ENCODE measurements at places on chromosomes 13 and 19.

DNA sequence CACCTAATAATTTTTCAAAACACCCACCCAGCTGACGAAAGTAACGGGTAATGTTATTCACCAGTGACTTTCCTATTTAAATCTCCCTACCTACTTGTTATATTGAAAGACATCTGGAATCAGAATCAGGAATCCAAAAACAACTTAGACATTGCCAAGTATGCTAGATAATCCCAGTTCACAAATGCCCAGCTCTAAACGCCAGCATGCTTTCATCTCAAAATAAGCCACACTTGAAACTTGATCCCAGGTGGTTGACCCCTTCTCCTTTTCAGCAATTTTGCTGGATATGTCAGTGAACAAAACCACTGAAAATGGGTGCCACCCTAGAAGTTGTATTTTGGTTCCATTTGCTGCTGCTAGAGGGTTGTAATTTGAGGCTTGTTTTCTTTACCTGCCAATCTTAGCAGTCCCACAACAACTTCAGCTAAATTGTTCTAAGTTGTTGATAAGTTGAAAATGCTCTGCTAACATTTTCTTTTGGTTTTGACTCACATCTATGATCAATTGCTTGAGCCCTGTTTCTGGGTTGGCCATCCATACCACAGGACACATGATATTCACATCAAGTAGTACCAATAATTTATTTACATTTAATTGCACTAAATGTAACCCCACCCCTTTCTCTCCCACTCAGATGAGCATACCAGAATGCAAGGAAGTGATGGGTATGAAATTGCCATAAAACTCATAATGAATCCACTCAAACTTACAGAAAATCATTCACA lies 66.4 kb downstream of the DCT start:
- no peak for DNase-seq

GRCh38 chr19:48477698-48478338 lies 8.6 kb downstream of the CYTH2 start:
- no peak for DNase-seq

GRCh38 chr13:25756912-25757311 lies 294.9 kb downstream of the SHISA2 start:
- no peak for DNase-seq

DNA sequence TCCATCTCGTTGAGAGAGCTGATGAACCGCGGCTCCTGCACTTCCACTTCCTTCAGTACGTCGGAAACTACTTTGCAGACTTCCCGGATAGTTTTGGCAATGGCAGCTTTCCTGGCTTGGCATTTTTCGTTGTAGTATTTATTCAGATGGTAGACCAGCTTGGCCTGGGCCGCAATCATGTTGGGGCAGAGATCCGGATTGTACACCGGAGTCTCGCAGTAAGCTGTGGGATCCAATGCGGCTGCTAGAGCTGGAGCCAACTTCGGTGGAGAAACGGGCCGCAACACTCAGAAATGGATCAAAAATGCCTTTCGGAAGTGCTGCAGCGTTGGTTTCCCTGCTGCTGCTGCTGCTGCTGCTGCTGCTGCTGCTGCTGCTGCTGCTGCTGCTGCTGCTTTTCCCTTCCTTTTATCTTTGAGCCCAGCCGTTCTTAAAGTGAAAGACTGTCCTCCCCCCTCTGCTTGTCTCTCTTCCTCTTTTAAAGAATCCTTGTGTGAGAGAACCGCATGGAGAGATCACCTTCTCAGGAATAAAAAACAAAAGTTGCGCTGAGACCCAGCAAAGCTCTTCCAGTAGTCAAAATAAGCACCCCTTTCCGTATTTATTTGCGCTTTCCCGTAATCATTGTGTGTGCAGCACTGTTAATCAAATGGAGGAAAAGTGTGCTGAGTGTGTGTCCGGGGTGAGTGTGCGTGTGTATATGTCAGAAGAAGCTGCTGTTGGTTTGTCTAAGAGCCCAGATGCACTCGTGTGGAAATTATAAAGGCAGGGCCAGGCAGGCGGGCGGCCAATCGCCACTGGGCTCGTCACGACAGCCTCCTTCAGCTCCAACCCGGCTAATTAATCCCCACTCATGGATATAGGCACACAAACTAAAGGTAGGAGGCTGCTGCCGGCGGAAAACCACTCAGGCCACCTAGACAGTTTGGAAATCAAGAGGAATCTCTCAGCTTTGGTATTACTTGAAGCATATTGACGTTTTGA lies at the start of gene MAB21L1:
Gene MAB21L1 (minus strand): TSS at position 730 of the 984 bp plus-strand sequence. CDS start 551 bp downstream, at position 179.
- DNase-seq: no peak

- no peak for DNase-seq
Observed at GRCh38 chr13:98214008-98214643, 37.1 kb upstream of the RNF113B start.

DNA sequence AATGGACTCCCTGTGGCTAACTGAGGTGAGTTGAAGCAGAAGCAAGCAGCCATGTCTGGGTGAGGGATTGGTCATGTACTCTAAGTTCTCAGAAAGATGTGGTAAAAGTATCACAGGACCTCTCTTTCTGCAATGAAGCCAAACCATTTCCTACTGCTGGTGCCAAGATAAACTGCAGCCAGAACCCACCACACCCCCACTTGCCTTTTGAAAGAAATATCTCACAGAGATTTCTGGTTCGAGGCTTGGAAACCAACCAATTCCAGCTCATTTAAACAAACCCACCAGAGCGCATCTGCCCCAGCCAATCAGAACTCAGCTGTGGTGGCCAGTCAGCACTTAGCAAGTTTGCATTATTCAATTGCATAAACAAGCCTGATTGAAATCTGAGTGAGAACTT lies 204.5 kb upstream of the ATXN8OS start:
- no peak for DNase-seq

DNA sequence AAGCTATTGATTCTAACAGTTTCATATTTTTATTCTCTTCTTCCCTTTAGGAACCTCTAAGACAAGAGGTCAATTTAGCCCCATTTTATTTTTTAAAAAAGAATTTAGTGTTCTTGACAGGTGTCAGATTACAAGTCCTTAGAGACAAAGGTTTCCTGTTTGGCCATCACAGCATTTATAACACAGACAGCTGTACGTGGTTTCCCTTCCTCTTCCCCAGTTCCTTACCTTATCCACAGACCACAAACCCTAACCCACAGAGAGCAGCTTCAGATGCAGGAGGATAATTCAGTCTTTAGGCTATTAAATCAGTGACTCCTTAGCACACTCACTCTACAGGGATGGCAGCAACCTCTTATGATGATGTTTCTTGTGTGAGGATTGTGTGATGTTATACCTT lies 1210.1 kb downstream of the DIAPH3 start:
- DNase-seq: no peak

- DNase-seq: no peak
Observed at GRCh38 chr13:22961835-22962537, 218.8 kb upstream of the SGCG start.

DNA sequence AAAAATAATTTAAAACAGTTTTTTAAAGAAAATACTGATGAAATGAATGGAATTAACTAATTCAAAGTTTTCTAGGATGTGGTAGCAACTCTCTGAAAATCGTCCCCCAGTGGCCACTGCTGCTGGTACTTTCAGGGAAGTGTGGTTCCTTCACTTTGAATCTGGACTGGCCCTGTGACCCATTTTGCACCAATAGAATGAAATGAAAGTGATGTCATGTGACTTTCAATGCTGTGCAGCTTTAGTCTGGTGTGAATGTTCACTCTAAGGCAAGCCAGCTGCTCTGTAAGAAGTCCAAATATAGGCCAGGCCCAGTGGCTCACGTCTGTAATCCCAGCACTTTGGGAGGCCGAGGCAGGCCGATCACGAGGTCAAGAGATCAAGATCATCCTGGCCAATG lies 26.4 kb upstream of the HNRNPA1L2 start:
- DNase-seq: no peak
